ENCODE measurements at places on chromosomes 13 and 19. TPM values are rescaled to one million over a fixed set of nuclear protein-coding genes. Genes with fewer than 3 reads are reported as not detected.
A peak's percentile ranks its signal among the peaks of the same experiment; 100 is the strongest.

- H3K4me1 ChIP-seq = peaks cover 12% of the 10 kb centered on the region
- no peaks in the 10 kb centered on the region for H3K36me3 ChIP-seq
- peak overlapping the region; percentile 80 for H3K27ac ChIP-seq
- DNase-seq = peak; percentile 51
Measured at GRCh38 chr19:52536448-52536800, 9.0 kb downstream of the ZNF808 start.

- H3K27ac ChIP-seq = no peak overlapping the region
- no peaks in the 10 kb centered on the region for H3K36me3 ChIP-seq
- no peak overlapping the region for H3K4me3 ChIP-seq
- peaks cover 2% of the 10 kb centered on the region for H3K4me1 ChIP-seq
Measured at GRCh38 chr13:110555601-110556223, 5.8 kb downstream of the RAB20 start.

- no peaks in the 10 kb centered on the region for H3K4me1 ChIP-seq
- H3K27me3 ChIP-seq = no peaks in the 10 kb centered on the region
- no peak for DNase-seq
- H3K36me3 ChIP-seq = no peaks in the 10 kb centered on the region
- H3K27ac ChIP-seq = no peak overlapping the region
- no peak overlapping the region for H3K4me3 ChIP-seq
Measured at GRCh38 chr13:44873461-44873860, 115.8 kb downstream of the NUFIP1 start.

GRCh38 chr13:34696296-34696695 lies 245.8 kb upstream of the NBEA start:
- no peaks in the 10 kb centered on the region for H3K4me1 ChIP-seq
- H3K4me3 ChIP-seq = no peak overlapping the region
- DNase-seq = no peak

- H3K27ac ChIP-seq = no peak overlapping the region
- no peak overlapping the region for H3K4me3 ChIP-seq
- H3K36me3 ChIP-seq = no peaks in the 10 kb centered on the region
- H3K4me1 ChIP-seq = no peaks in the 10 kb centered on the region
- H3K27me3 ChIP-seq = no peaks in the 10 kb centered on the region
Measured at GRCh38 chr13:92074658-92075057, 676.2 kb downstream of the GPC5 start.

- H3K36me3 ChIP-seq = no peaks in the 10 kb centered on the region
- no peak for DNase-seq
- H3K27me3 ChIP-seq = no peaks in the 10 kb centered on the region
- no peaks in the 10 kb centered on the region for H3K4me1 ChIP-seq
Measured at GRCh38 chr13:106036870-106037269, 498.6 kb downstream of the EFNB2 start.

DNA sequence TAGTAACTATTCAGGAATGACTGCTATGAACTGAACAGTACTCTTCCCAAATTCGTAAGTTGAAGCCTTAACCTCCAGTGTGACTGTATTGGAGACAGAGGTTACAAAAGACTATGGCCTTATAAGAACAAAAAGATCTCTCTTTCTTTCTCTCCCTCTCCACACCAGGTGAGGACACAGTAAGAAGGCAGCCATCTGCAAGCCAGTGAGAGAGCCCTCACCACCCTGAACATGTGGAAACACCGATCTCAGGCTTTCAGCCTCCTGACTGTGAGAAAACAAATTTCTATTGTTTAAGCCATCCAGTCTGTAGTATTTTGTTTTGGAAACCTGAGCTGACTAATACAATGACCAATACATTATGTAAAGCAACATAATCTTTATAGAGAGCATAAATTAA lies 888.9 kb downstream of the SLITRK1 start:
- no peaks in the 10 kb centered on the region for H3K36me3 ChIP-seq
- no peak for DNase-seq
- no peak overlapping the region for H3K4me3 ChIP-seq
- no peaks in the 10 kb centered on the region for H3K27me3 ChIP-seq

GRCh38 chr13:85828094-85828684 lies 29.0 kb upstream of the SLITRK6 start:
- DNase-seq = no peak
- no peaks in the 10 kb centered on the region for H3K36me3 ChIP-seq
- H3K27ac ChIP-seq = no peak overlapping the region
- no peaks in the 10 kb centered on the region for H3K4me1 ChIP-seq

DNA sequence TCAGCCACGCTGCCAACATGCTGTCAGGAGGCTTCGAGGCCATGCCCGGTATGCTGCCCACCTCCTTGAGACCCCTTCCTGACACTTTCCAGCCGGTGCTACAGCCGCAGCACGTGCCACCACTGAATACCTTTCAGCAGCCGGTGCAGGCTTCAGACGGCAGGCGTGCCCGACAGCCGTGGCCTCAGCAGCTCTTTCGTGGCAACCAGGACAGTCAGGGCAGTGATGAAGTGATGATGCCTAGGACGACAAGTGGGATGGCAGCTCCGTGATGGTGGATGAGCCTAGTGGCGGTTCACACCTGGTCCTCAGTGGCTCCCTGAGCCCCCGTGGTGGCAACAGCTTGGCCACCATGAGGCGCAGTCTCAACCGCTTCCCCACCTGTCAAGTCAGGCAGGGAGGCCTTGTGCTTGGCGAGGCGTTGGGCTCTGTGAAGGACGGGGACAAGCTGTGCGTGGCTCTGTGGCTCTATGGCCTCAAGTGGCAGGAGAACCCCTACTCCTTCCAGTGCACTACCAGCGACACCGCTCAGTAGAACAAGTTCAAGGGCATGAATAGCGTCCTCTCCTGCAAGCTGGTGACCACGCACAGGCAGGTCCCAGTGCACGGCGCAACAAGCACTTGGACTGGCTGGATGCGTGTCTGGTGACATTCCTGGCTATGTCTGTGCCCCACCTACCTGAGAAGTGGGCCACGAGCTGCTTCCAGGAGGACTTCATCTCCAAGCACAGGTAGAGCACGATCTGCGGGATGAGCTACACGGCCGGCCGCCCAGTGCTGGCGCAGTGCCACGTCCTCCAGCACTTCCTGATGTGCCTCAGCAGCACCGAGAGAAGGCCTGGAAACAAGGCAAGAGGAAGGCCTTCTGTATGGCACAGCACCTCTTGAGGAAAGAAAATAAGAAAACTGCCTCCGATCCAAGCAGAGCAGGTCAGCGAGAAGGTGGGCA lies 18.2 kb upstream of the ZNF14 start:
- DNase-seq = no peak
- no peak overlapping the region for H3K27ac ChIP-seq
- H3K4me1 ChIP-seq = no peaks in the 10 kb centered on the region
- H3K27me3 ChIP-seq = no peaks in the 10 kb centered on the region
- no peak overlapping the region for H3K4me3 ChIP-seq
- H3K36me3 ChIP-seq = no peaks in the 10 kb centered on the region

- H3K4me3 ChIP-seq = no peak overlapping the region
- no peaks in the 10 kb centered on the region for H3K36me3 ChIP-seq
- no peaks in the 10 kb centered on the region for H3K27me3 ChIP-seq
Measured at GRCh38 chr13:60869225-60869624, 472.2 kb downstream of the TDRD3 start.

DNA sequence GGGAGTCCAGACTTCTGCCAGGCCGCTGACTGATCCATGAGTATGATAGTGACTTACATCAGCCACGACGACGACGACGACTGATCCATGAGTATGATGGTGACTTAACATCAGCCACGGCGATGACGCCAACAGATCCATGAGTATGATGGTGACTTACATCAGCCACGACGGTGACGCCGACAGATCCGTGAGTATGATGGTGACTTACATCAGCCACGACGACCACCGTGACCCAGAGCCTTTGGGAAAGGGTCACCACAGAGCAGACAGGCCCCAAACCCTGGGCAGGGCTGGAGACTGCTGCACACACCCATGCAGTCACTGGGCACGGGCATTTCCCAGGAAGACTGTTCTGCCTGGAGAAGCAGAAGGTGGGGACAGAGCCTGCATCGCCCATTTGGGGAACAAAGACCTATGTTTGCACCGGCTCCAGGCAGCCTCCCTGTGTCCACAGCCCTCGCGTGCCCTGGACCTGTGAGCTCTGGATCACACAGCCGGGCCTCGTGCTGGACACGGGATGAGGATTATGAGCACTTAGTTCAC lies 130.9 kb upstream of the SPACA7 start:
- no peaks in the 10 kb centered on the region for H3K27me3 ChIP-seq
- H3K4me1 ChIP-seq = no peaks in the 10 kb centered on the region
- no peak overlapping the region for H3K4me3 ChIP-seq
- DNase-seq = no peak
- H3K36me3 ChIP-seq = no peaks in the 10 kb centered on the region

DNA sequence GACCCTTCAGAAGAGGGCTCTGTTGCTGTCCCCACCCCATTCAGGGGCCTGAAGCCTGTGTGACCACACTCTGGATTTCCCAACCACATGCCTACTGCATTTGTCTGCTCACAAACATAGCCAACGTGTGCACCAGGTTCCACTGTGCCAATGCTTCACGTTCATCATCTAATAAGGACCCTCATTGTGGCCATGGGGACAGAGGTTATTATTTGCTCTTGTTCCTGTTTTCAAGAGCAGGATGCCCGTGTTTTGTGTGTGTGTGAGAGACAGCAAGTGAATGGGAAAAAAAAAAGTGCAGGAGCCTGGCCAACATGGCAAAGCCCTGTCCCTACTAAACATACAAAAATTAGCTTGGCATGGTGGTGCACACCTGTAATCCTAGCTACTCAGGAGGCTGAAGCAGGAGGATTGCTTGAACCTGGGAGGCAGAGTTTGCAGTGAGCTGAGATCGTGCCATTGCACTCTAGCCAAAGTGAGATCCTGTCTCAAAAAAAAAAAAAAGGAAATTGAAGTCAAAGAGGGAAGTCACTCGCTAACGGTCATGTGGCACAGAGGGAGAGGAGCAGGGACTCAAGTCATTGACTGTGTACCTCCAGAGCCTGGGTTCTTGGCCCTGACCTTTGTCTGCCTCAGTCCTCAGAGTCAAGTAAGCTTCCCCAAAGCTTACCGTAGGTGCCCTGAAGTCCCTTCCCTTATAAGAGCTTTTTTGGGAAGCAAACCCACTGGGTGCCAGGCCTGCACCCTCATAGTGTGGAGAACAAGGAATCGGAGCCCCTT lies 6.9 kb downstream of the B3GNT8 start:
- no peaks in the 10 kb centered on the region for H3K27me3 ChIP-seq
- H3K4me1 ChIP-seq = peaks cover 9% of the 10 kb centered on the region
- H3K4me3 ChIP-seq = no peak overlapping the region
- H3K27ac ChIP-seq = no peak overlapping the region

DNA sequence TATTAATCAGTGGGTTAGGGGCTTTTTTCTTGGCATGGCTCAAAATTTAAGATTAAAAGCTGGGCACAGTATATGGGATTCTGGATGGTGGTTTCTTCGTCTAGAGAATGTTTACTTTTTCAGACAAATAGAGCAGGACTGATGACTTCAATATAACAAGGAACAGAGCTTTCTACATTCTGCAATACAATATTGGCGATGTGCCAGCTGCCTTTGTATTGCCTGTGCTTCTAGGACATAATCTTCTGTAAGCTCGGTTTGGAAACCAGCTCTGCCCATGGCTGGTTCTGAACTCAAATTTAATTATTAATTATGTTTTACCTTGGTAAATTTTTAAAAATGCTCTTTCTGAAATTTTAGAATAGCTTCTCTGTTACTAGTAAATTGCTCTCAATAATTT lies 139.1 kb upstream of the TRPC4 start:
- H3K27me3 ChIP-seq = no peaks in the 10 kb centered on the region
- H3K27ac ChIP-seq = no peak overlapping the region
- DNase-seq = no peak
- H3K4me1 ChIP-seq = no peaks in the 10 kb centered on the region
- H3K36me3 ChIP-seq = no peaks in the 10 kb centered on the region
- H3K4me3 ChIP-seq = no peak overlapping the region

- no peak overlapping the region for H3K4me3 ChIP-seq
- no peaks in the 10 kb centered on the region for H3K27me3 ChIP-seq
- H3K36me3 ChIP-seq = peaks cover 19% of the 10 kb centered on the region
- no peak for DNase-seq
- no peak overlapping the region for H3K27ac ChIP-seq
Measured at GRCh38 chr19:10769533-10770491, 51.9 kb downstream of the DNM2 start.

- no peak overlapping the region for H3K27ac ChIP-seq
- peaks cover 15% of the 10 kb centered on the region for H3K4me1 ChIP-seq
- no peaks in the 10 kb centered on the region for H3K36me3 ChIP-seq
Measured at GRCh38 chr19:46404055-46404752, 9.2 kb downstream of the CCDC8 start.

- no peaks in the 10 kb centered on the region for H3K27me3 ChIP-seq
- no peaks in the 10 kb centered on the region for H3K4me1 ChIP-seq
- no peak overlapping the region for H3K4me3 ChIP-seq
- no peak for DNase-seq
- H3K27ac ChIP-seq = no peak overlapping the region
Measured at GRCh38 chr13:77497835-77498234, 37.7 kb upstream of the SCEL start.

DNA sequence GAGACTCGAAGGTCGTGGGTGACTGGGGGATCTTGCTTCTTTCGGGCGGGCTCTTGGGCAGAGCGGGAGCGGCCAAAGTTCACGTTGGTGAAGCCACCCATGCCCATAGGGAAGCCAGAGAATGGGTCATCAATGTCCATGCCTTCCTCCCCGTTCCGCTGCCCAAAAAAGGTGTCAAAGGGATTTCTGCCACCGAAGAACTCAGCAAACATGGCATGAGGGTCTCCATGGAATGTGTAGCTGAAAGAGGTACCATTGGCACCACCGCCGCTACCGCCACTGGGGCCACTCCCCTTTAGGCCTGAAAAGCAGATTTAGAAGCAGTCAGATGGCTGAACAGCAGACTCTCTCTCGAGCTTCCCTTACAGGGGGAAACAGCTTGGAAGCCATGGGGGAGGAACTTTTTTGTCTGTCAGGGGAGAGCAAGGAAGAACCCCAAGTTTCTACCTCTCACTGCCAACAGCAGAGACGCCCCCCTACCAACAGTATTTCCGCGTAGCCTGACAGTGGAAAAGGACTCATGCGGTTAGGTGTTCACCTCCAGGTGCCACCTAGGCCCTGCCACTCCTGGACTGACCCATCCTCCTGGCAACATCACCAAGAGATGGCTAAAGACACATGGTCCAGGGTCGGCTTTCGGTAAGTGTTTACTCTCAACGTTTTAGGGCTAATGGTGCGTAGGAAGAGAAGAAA lies 1.3 kb downstream of the DNAJB1 start:
- H3K27ac ChIP-seq = peak overlapping the region; percentile 94
- no peak for DNase-seq
- no peaks in the 10 kb centered on the region for H3K27me3 ChIP-seq
- peaks cover 59% of the 10 kb centered on the region for H3K4me1 ChIP-seq

DNA sequence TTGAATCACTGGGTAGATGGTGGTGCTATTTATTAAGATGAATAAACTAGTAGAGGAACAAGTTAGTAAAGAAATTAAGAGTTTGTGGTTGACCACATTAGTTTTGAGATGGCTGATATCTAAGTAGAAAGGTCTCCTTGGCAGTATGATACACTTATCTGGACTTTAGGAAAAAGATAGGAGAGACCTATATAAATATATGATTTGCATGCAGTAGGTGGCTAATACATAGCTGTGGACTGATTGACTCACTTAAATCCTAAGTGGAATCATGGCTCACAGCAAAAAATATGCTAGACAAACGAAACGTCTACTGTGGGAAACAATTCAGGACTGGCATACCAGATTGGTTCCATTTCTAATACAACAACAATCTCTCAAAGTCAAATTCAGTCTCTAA lies 92.0 kb downstream of the CAB39L start:
- no peak for DNase-seq
- H3K27me3 ChIP-seq = no peaks in the 10 kb centered on the region
- no peak overlapping the region for H3K27ac ChIP-seq
- H3K36me3 ChIP-seq = no peaks in the 10 kb centered on the region

ZNF211 gene
- total RNA-seq = 53.3 TPM

ZNF85 gene
- total RNA-seq = 6.5 TPM

FFAR2 gene
- 0.15 TPM for total RNA-seq

PLIN4 gene
- total RNA-seq = 0.17 TPM

SYNE4 gene
- total RNA-seq = 5.0 TPM

DNMT1 gene
- total RNA-seq = 250 TPM

MBD3L5 gene
- not detected for total RNA-seq

OVOL3 gene
- total RNA-seq = not detected

HSD17B14 gene
- 0.75 TPM for total RNA-seq

GJB6 gene
- total RNA-seq = 0.69 TPM

CHST8 gene
- total RNA-seq = not detected

All from CD4-positive, alpha-beta memory T cell (primary cell).